Fibroblast of villous mesenchyme (primary cell): ENCODE measurements at places on chromosomes 1 and 21. TPM values are rescaled to one million over a fixed set of nuclear protein-coding genes. Genes with fewer than 3 reads are reported as not detected.

C1orf52 gene
- total RNA-seq = 14.2 and 23.7 TPM in 2 replicates

RHD gene
- total RNA-seq = not detected in 2 replicates

FCRL4 gene
- not detected in 2 replicates for total RNA-seq

AMY1B gene
- not detected in 2 replicates for total RNA-seq

PLA2G4A gene
- 12.1 and 15.5 TPM in 2 replicates for total RNA-seq

CHIA gene
- not detected in 2 replicates for total RNA-seq

MXRA8 gene
- 249 and 351 TPM in 2 replicates for total RNA-seq

KIAA1614 gene
- total RNA-seq = 6.9 and 8.4 TPM in 2 replicates

TMEM183A gene
- total RNA-seq = 102 and 139 TPM in 2 replicates

PLPP3 gene
- 10.3 and 14.7 TPM in 2 replicates for total RNA-seq

NTMT2 gene
- not detected in 2 replicates for total RNA-seq

FAM229A gene
- 1.3 TPM in 2 replicates for total RNA-seq

FGGY gene
- 11.7 and 13.2 TPM in 2 replicates for total RNA-seq

GPR3 gene
- 0.64 and 0.86 TPM in 2 replicates for total RNA-seq

KCNJ6 gene
- under 0.01 TPM in 1 of 2 replicates, not detected in the other for total RNA-seq

RAB4A gene
- 17.1 and 18.6 TPM in 2 replicates for total RNA-seq

TACSTD2 gene
- 0.97 and 17.7 TPM in 2 replicates for total RNA-seq

DRAXIN gene
- not detected in 2 replicates for total RNA-seq

ACTL8 gene
- not detected in 2 replicates for total RNA-seq

RXFP4 gene
- not detected in 2 replicates for total RNA-seq

FBXO2 gene
- 1.9 and 4.3 TPM in 2 replicates for total RNA-seq

MPZ gene
- total RNA-seq = 2.6 and 2.9 TPM in 2 replicates

FCRL6 gene
- not detected in 2 replicates for total RNA-seq

RAP1A gene
- total RNA-seq = 13.5 and 25.5 TPM in 2 replicates

MYOC gene
- total RNA-seq = not detected in 2 replicates

OBSCN gene
- 13.0 and 14.5 TPM in 2 replicates for total RNA-seq

DYRK3 gene
- 37.4 and 46.2 TPM in 2 replicates for total RNA-seq

LMX1A gene
- total RNA-seq = not detected in 2 replicates

PIK3C2B gene
- 7.3 and 8.4 TPM in 2 replicates for total RNA-seq

RAD54L gene
- total RNA-seq = 2.6 and 3.0 TPM in 2 replicates

LCE2B gene
- not detected in 2 replicates for total RNA-seq

AGPAT3 gene
- 52.2 and 63.5 TPM in 2 replicates for total RNA-seq

SLC25A34 gene
- under 0.01 and 0.43 TPM in 2 replicates for total RNA-seq

SFN gene
- total RNA-seq = 0.32 and 0.43 TPM in 2 replicates

PLPPR4 gene
- 2.2 and 4.8 TPM in 2 replicates for total RNA-seq

PAPPA2 gene
- total RNA-seq = 1.3 and 1.6 TPM in 2 replicates

DLGAP3 gene
- total RNA-seq = under 0.01 TPM in 2 replicates

KIF2C gene
- 18.7 and 26.8 TPM in 2 replicates for total RNA-seq

ARID1A gene
- 24.8 and 31.1 TPM in 2 replicates for total RNA-seq

B3GALT5 gene
- under 0.01 TPM in 1 of 2 replicates, not detected in the other for total RNA-seq

DHRS3 gene
- 84.1 and 137 TPM in 2 replicates for total RNA-seq

MARK1 gene
- 0.86 and 1.6 TPM in 2 replicates for total RNA-seq

FAM151A gene
- not detected in 2 replicates for total RNA-seq

ECM1 gene
- 20.3 and 24.5 TPM in 2 replicates for total RNA-seq

GREM2 gene
- 1.3 and 6.8 TPM in 2 replicates for total RNA-seq

C1QC gene
- total RNA-seq = not detected in 2 replicates

VCAM1 gene
- 28.3 and 54.8 TPM in 2 replicates for total RNA-seq

LCE2C gene
- total RNA-seq = not detected in 2 replicates

KIRREL1 gene
- total RNA-seq = 120 TPM in 2 replicates

TSEN15 gene
- 53.5 and 58.0 TPM in 2 replicates for total RNA-seq

PTGFR gene
- total RNA-seq = 7.7 and 11.7 TPM in 2 replicates

IL6R gene
- 11.6 and 30.2 TPM in 2 replicates for total RNA-seq

CCDC181 gene
- total RNA-seq = 0.86 and 0.97 TPM in 2 replicates

CRABP2 gene
- 39.0 and 80.7 TPM in 2 replicates for total RNA-seq

SLC5A9 gene
- total RNA-seq = not detected in 2 replicates

HES3 gene
- not detected in 2 replicates for total RNA-seq

IFT25 gene
- 23.5 and 30.2 TPM in 2 replicates for total RNA-seq

FTCD gene
- total RNA-seq = under 0.01 and 0.43 TPM in 2 replicates

TMEM269 gene
- under 0.01 TPM in 2 replicates for total RNA-seq
